CD4-positive, alpha-beta T cell treated with Interleukin-2 at 100 ng/mL for 4 hours (primary cell): ENCODE measurements at places on chromosomes 1 and 21.

DNA sequence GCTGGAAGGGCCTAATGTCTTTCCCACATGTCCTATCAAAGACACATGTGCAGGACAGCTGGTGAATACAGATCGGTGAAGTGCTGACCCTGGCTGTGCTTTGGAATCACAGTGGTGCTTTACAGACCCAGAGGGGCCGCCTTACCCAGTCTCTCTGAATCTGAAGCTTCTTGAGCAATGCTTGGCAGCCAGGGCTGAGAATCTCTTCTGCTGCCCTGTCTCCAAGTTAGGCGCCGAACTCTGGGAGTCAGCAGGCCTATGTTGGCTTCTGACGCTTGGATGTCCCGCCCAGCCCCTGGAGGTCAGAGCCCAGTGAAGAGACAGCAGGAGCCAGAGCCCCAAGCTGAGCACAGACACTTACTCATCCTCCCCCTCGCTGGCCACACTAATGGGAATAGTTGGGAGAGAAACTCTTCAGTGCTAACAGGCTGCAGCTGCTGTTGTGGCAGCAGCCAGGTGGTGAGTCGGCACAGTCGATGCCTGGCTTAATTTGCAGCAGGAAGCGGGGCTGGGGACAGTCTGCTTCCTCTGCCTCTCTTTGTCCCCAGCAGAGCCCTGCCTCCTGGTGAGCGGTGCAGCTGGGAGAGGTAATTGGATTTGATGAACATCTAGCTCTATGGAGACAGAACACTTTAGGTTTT is 68.1 kb downstream of the URB2 start:
- DNase-seq, result no peak

- DNase-seq, result no peak
Observed at GRCh38 chr1:163876546-163876945, 554.8 kb downstream of the NUF2 start.

DNA sequence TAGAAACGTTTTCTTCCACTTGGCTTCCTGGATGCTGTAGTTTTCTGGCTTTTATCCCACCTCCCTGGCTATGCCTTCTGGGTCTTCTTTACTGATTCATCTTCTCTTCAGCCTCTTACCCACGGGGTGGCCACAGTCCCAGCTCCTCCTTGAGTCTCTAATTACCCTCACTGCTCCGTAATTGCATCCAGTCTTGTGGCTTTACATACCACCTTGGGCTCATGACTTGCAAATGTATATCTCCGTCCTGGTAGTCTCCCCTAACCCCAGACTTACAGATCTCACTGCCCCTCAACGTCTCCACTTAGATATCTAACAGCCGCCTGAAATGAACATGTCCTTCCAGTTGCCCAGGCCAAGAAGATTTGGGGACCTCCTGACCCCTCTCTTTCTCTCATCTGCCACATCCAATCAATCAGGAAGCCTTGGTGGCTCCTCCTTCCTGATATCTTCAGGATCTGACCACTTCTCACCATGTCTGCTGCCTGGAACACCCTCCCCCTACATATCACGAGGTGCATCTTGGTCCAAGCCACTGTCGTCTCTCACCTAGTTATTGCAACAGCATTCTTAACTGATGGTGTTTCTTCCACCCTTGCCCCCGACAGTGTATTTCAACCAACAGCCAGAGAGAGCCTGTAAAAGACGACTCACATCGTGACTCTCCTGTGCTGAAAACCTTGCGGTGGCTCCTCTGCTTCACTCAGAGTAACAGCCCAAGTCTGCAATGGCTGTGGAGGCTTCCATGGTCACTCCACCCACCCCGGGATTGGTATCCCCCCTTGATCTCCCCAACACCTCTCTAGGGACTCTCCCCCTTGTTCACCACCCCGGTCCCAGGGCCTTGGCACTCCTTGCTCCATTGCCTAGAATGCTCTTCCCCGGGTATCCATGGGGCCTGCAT is 219.0 kb upstream of the POU3F1 start:
- DNase-seq, result no peak

DNA sequence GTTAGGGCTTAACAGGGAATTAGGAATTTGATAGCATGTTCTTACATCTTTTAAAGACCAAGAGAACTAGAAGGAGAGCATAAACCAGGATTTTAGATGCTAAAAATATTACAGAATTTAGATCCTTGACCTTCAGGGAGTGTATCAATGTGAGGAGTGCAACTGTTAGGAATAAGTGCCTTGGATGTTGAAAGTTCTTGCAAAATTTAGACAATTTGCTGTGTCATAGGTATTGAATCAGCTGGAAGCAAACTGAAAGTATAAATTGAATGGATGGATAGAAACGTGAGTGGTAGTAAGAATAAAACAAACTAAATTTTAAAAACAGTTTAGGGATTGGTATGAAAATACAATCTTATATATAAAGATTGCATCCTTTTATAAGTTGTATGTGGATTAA is 27.7 kb downstream of the PPP1R12B start:
- DNase-seq, result no peak

DNA sequence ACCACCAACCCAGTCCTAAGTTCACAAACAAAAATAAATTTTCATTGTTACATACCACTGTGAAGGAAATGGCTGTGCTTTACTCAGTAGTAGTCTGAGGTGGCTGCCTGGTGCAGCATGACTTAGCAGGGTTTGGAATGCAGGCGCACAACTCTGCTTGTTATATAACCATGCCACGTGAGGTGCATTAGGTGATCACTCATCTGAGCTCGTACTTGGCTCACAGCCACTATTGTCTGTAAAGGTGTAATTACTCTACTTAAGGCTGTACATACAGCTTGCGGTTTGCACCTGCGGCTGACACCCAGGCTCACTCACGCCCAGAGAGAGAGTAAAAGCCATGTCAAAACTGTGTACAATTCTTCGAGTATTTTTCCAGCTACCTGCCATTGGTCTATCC is 599.4 kb downstream of the LTN1 start:
- no peak for DNase-seq

DNA sequence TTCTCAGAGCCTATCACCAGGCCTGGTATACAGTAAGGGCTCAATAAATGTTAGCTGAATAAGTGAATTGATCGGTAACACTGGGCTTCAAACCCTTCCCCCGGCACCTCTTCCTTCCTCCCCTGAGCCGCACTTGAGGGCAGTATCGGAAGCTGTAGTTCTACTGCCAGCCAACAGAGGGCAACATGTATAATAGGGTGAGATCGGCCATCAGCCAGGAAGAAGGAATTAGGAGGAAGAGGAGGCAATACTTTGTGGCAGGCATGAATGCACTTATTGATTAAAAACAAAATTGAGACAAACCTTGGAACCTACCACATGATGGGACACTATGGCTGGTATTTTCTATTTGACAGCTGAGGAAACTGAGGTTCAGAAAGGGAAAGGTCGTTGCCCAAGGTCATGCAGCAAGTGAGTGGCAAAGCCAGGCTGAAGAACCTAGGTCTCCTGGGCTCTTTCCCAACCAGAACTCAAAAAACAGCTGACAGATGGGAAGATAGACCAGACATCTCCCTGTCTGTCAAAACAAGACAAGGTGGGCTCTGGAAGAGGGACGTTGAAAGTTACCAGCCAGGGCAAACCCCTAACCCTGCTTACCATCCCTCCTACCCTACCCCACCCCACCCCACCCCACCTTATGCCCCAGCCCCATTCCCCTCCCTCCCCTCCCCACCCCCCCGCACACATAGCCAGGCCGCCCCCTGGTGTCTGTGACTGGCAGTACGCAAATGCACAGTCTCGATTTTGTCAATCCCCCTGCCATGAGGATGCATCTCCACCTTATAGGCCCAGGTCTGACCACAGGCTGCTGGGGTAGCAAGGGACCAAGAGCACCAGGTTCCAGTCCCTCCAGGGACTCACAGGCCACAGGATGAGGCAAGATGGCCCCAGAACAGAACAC is 107.3 kb upstream of the RUNX3 start:
- DNase-seq, result peak; percentile 71

DNA sequence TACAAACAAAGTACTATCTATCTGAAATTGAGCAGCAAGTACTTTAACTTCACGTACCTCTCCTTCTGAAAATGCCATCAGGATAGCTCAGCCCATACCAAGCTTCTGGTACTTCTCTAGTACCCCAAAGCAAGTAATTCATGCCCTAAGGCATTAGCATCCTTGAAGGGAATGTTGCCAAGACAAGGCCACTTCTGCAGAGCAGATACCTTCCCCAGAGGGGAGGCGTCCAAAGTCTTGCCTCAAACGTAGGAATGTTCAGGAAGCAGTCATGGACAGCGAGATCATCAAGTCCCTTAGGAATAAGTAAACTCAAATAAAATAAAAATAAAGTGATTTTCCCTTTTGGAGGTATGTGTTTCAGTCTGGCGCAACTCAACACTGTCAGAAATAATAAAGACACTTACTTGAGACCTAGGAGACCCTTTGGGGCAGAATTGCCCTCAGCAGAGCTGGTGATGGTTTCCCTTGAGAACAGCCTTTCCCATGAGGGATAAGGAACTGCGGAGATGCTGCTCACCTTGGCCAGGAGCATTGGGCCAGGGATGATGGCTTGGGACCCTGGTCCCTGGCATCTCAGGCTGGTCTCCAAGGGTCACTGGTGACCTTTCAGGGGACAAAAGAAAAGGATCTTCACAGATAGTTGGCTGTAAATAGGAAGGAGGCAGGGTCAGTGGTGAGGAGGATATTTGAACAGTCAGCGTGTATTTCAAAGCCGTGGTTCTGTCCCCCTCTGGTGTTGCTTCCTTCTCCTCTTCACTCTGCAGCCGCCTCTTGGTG is 522.9 kb downstream of the KIF26B start:
- no peak for DNase-seq

- DNase-seq, result no peak
Observed at GRCh38 chr1:4702464-4702863, 48.1 kb downstream of the AJAP1 start.

DNA sequence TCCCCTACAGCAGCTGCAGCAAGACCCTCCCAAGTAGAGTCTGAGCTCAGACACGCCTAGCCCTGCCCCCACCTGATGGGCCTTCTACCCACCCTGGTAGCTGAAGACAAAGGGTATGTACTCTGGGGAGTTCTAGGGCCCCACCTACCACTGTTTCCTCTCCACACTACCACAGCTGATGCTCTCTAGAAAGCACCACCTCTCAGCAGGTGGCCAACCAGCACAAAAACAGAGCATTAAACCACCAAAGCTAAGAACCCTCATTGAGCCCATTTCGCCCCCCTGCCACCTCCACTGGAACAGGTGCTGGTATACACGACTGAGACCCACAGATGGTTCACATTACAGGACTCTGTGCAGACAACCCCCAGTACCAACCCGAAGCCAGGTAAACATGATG is 258.9 kb downstream of the SETD4 start:
- no peak for DNase-seq

DNA sequence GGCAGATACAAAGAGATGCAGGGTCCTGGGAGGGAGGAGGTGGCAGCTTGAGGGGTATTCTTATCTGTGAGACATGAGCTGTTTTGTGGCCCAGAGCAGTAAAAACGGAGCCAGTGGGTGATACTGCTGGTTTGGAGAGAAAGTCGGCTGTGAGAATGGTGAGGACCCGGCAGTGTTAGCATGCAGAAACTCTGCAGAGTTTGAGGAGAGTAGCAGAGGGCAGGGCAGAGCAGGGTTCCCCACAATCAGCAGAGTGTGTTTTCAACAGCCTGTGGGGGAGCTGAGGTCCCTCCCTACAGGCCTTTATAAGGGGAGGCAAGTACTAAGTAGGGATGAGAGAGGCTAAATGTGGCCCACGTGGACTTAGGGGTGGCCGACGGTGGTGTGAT is 423 bp downstream of the SLAMF8 start:
- peak; percentile 8 for DNase-seq

GRCh38 chr1:98314601-98315000 is 346.9 kb upstream of the SNX7 start:
- no peak for DNase-seq

- DNase-seq, result no peak
Observed at GRCh38 chr1:210489491-210489890, 160.8 kb downstream of the HHAT start.

GRCh38 chr1:161207173-161207572 is 5.0 kb downstream of the NDUFS2 start:
- DNase-seq, result no peak

DNA sequence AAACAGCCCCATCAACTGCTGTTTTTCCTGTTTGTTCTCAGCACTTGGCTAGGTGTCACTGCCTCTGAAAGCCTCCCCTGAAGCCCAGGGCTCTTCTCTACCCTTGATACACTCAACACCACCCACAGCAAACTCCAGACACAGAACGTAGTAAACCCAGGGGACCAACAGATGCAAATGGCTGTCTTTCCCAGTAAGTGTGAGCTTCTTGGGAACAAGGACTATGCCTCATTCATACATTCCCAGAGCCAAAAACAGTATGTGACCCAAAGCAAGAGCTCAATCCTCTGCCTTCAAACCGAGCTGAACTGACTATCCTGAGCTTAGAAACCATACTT is 4.4 kb downstream of the LBR start:
- DNase-seq, result no peak

DNA sequence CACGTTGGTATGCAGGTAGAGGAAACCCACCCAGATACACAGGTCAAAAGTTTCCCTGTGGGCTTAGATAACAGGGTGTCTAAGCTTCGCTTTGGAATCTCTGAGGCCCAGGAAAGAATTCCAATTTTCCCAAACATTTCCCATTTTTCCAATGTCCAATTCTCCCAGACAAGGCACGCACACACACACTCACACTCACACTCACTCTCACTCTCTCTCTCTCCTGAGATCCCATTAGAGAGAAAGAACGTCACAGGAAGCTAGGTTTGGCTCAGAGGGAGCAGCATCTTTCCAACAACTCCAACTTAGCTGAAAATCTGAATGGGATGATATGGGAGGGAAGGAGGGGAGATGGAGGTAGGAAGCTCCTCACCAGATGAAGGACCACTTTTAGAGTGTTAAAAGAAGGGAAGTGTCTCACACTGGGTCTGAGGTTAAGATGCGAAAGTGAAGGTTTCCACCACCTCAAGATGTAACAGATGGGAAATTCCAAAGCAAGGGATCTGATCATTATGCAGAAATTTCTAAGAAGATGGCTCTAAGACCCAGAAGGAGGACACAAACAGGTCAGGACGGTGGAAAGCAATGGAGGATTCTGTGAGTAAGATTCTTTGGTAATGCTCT is 63.5 kb downstream of the GNG12 start:
- no peak for DNase-seq

- no peak for DNase-seq
Observed at GRCh38 chr1:111821121-111821745, 65.5 kb downstream of the DDX20 start.

DNA sequence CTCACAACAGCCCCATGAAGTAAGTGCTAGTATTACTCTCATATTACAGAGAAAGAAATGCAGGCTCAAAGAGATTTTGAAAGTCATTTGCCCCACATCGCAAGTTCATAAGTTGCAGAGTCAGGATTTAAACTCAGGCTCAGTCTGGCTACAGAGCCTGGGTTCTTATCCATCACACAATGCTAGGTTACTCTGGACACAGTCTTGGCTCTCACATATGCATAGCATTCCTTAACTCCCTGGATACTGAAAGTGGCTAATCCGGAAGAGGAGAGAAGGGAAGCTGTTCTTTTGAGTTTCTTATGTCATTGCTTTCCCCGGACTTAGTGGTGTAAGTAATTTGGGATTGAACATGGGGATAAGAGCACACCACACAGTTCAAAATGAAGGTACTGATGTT is 357.4 kb upstream of the PLXNA2 start:
- no peak for DNase-seq

- DNase-seq, result no peak
Observed at GRCh38 chr1:85315789-85316188, 39.4 kb upstream of the BCL10 start.

GRCh38 chr1:94281361-94282142 is 44.2 kb upstream of the ARHGAP29 start:
- no peak for DNase-seq
